Anterior cingulate cortex (tissue), 58 donors: ENCODE measurements at places on chromosomes 6 and 20.

GRCh38 chr6:159157431-159157830 lies 11.8 kb upstream of the FNDC1 start:
- DNase-seq: no peak

DNA sequence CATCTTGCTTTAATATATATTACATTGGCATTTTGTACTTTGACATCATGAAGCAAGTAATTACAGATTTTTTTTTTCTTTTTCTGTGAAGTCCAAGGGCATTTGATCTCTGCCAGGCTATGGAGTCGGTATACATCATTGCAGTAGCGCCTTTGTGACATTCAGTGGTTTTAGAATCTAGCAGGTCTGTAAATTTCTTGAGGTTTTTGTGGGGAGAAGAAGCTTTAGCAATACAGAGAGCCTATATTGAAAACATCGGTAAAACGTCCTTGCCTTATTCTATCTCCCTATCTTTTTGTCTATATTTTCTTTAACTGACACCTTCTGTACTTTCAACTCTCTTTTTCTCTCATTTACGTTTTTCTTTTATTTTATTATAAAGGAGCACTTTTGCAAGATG lies 47.2 kb downstream of the DUSP22 start:
- DNase-seq: no peak

DNA sequence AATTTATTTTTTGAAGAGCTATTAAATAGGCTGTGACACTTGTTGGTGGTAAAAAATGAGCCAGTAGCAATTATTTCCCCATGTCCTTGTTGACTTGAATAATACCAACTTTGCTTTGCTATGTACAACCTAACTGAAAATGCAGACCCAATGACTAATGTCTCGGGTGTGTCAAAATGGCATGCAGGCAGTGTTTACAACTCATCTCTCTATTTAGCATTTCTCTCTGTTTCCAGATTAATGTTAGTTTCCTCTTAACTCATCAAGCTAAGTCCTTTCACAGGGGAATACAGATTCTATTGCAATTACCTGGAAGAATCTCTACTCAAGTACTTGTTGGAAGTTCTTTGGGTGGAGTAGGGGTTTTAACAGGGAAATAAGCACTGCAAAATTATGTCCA lies 504.4 kb downstream of the BCKDHB start:
- no peak for DNase-seq

GRCh38 chr6:85864453-85865401 lies 222.0 kb upstream of the SYNCRIP start:
- no peak for DNase-seq

GRCh38 chr6:134849920-134850447 lies 99.9 kb downstream of the ALDH8A1 start:
- DNase-seq: no peak

DNA sequence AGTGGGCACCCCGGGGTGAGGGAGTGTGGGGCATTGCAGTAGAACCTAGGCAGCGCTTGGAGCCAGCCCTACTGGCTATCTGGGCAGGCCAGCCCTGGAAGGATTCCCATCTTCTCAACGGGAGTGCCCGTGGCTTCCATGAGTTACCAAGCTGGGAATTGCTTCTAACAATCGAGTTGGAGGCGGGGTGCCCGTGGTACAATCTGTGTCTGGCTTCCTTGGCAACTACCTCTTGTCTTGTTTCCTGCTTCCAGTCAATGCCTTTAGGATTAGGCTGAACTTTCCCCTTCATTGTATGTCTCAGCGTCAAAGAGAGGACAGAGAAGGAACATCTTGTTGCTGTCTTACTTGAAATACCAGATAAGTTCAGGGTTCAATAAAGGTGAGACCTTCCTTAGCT lies 33.3 kb downstream of the PPP1R14C start:
- no peak for DNase-seq

GRCh38 chr6:163098827-163099479 lies 315.6 kb upstream of the QKI start:
- no peak for DNase-seq

DNA sequence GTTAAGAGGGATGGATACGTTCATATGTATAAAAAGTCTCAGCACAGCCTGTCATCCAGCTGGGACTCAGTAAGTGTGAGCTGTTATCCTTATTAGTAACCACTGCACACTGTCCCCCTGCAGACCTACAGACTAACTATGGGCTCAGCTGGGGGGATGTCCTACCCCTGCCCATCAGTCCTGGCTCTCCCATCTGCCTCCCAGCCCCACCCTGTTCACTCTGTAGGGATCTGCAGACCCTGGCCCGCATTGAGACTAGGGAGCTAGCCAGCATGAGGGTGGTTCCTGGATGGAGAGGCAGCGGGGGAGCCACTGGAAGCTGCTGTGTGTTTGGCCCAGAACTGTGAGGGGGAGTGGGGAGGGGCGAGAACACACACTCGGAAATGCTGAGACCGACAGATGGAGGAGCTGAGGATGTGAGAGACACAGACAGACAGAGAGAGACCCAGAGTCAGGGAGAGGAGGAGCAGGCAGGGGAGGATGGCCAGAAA lies 17.1 kb downstream of the XKR7 start:
- DNase-seq: peak; percentile 34

GRCh38 chr6:31620586-31621319 lies at the start of gene PRRC2A:
Gene PRRC2A, plus strand, starts transcription at chr6:31620715. Its CDS starts 2,075 bp downstream, at chr6:31622790.
- DNase-seq: peak; percentile 84

GRCh38 chr6:105194591-105194990 lies 14.8 kb upstream of the POPDC3 start:
- DNase-seq: no peak

- no peak for DNase-seq
These were observed 5.2 kb downstream of the TXNDC5 start for GRCh38 chr6:7905416-7905815.

GRCh38 chr6:113597231-113597583 lies 259.9 kb upstream of the MARCKS start:
- DNase-seq: no peak

- DNase-seq: no peak
These were observed 95.2 kb upstream of the BTN3A2 start for GRCh38 chr6:26269531-26270485.

- no peak for DNase-seq
These were observed 27.9 kb downstream of the GCLC start for GRCh38 chr6:53517021-53517420.

DNA sequence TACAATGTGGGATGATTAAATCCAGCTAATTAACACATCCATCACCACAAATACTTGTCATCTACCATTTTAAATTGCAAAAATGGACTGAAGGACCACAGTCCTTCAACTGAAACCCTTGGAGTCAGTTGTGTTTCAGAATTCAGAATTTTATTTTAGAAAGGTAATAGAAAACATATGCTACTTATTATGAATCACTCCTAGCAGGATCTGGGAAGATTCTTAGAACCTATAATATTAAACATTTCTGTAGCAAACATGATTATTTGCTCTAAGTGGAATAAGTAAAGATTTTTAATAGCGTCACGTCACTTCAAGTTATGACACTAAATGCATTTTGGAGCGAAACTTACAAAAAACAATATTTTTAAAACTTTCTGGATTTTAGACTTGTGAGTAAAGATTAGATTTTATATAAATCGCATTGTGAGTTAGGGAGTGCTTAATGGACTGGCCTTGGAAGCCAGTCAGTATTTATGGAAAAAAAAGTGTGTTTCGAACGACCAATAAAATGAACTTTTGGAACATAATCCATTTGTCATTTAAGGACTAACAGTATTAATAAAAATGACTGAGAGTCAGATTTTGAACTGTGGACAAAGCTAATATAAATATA lies 71.8 kb upstream of the PHACTR2 start:
- DNase-seq: no peak

GRCh38 chr6:44021589-44022295 lies 105.5 kb downstream of the MRPL14 start:
- no peak for DNase-seq

- DNase-seq: no peak
These were observed 169.4 kb upstream of the TAB2 start for GRCh38 chr6:149147938-149148718.

DNA sequence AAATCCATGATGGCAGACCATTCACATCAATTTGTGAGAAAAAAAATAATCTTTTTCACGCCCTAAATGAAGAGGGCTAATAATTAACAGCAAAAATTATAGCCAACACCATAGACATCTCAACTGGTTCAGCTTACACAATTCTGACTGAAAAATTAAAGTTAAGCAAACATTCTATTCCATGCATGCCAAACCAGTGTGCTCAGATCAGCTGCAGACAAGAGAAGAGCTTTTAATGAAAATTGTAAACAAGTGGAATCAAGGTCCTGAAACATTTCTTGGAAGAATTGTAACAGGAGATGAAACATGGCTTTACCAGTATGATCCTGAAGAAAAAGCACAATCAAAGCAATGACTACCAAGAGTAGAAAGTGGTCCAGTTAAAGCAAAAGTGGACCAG lies 710.4 kb downstream of the EPHA7 start:
- no peak for DNase-seq

DNA sequence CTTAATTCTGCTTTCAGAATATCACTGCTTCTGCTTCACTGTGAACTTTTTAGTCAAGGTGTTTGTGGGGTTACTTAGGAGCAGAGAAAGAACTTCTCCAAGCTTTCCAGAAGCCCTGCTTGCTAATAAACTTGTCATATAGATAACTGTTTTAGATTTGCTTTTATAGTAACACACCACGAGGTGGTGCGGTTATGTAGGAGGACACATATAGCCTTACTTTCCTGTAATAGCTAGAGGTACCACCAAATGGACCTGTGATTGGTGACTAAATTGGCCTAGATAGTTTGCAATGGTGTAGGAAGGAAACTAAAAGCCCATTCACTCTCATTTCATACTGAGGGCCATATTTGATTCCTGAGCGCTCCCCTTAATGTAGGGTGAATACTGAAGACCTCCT lies 52.3 kb upstream of the BCLAF1 start:
- no peak for DNase-seq

DNA sequence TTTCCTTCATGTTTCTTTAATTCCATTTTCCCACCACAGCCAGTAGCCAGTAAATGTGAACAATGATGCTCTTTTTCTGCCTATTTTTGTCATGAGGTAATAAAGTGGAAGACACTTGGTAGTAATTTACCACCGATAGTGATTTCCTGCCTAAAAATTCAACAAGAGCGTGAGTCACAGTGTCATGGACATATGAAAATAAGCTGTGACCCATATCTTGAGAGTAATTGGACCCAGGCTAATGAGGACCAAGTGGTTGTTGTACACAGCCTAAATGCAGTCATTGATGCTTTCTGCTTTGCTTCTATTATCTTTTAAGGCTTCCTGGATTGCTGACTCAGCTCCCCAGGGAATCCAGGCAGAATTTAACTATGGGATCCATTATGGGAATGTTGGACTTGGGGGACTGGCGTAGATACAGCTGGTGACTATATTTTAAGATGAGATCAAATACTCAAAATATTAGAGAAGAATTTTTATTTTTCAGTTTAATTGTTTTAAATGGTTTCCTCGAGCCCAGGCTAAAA lies 265.9 kb upstream of the FERMT1 start:
- no peak for DNase-seq

GRCh38 chr6:76612954-76613353 lies 540.5 kb upstream of the IMPG1 start:
- DNase-seq: no peak

DNA sequence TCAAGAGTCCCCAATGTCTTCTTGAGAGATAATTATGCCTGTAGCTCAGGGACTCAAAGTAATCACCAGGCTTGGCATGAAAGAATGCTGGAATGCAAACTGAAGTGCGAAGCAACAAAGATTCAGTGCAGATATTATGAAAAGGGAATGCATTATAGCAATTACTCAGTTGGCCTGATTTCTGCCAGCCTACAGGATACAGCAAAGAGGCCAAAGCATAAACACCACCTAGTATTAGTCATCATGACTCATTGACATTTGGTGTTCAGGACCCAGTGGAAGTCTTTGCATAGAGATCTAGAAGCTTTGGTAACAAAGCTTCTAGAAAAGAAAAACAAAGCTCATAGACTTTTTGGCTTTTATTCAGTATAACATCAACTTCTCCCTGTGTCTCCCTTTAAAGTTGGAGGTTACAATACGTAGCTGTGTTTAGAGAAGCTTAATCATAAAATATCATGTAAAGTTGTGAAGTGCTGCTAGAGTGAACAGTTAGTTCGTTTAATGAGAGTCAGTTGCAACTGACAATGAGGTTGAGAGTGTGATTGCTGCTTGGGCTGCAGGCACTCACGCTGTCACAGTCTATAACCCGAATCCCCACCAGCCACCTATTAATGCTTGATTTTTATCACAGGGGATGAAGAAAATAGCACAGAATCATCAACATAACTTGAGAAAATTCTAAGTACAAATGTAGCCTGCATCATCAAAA lies 932.7 kb downstream of the TFAP2A start:
- no peak for DNase-seq

DNA sequence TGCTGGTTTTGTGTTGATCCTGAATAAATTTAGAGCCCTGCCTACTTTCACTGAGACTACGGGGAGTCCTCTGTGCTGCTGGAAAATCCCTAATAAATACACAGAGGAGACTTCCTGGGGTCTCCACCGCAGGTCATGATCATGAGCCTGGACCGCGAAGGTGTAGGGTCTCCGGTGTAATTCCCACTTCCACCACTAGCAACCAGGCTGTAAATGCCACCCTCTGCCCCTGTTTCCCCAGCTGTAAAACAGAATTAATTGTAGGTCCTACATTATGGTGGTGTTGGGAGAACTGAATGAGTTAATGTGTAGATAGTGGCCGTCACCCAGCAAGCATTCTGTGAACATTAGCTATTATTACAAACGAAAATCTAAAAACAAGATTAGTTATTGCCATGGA lies 191.6 kb upstream of the THBS2 start:
- DNase-seq: no peak

- no peak for DNase-seq
These were observed 2.0 kb downstream of the MYB start for GRCh38 chr6:135183002-135183531.

DNA sequence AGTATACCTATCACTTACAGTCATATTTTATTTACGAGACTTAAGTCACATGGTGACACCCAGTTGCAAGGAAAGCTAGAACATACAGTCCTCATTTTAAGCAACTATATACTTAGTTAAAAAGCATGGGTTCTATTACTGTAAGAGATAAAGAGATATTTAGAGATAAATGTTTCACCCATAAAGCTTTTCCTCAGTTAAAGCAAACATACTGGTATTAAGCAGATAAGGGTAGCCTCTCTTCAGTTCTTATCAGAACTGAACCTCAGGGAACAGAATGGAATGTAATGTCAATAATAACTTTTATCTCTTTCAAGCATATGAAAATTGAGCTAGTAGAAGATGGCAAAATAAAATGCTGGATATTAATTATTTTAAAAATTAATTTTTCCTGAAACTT lies 9.9 kb upstream of the ASCC3 start:
- DNase-seq: no peak

GRCh38 chr6:15444881-15445280 lies 199.0 kb downstream of the JARID2 start:
- DNase-seq: peak; percentile 5

DNA sequence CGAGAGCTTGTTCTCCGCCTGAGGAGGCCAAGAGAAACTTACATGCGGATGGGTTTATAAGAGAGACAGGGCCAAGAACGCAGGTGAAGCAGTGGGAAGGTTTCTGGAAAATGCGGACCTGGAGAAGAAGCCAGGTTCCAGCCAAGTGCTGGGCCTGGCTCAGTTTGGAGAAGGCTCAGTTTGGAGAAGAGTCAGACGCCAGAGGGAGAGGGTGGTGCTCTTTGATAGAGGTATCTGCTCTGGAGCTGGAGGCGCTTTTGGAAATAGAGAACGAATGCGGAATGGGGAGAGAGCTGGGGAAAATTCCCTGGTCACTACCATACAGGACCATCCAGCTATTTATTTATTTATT lies 753 bp downstream of the RSPH9 start:
- DNase-seq: no peak

GRCh38 chr20:23419995-23420901 lies 1.0 kb downstream of the NAPB start:
- no peak for DNase-seq
